Tracheal epithelial cell (primary cell): ENCODE measurements at places on chromosomes 12 and 14. TPM values are rescaled to one million over a fixed set of nuclear protein-coding genes. Genes with fewer than 3 reads are reported as not detected.

DDX23 gene
- total RNA-seq = 62.7 and 81.0 TPM in 2 replicates

RNASE1 gene
- 0.72 TPM in 1 of 2 replicates, not detected in the other for total RNA-seq

TOMM20L gene
- total RNA-seq = not detected in 2 replicates

AICDA gene
- 0.48 TPM in 1 of 2 replicates, not detected in the other for total RNA-seq

LRTM2 gene
- not detected in 2 replicates for total RNA-seq

RAB2B gene
- 15.3 and 21.0 TPM in 2 replicates for total RNA-seq

POTEG gene
- total RNA-seq = not detected in 2 replicates

DEPDC4 gene
- 1.5 and 1.7 TPM in 2 replicates for total RNA-seq

ANKS1B gene
- 0.48 TPM in 1 of 2 replicates, not detected in the other for total RNA-seq

CFAP251 gene
- total RNA-seq = 16.4 and 21.5 TPM in 2 replicates

GARIN6 gene
- not detected in 2 replicates for total RNA-seq

MAP1LC3B2 gene
- total RNA-seq = 0.43 and 0.48 TPM in 2 replicates

SMCO3 gene
- not detected in 2 replicates for total RNA-seq

TUBA1A gene
- total RNA-seq = 5.1 and 508 TPM in 2 replicates

RABGGTA gene
- total RNA-seq = 53.9 and 65.1 TPM in 2 replicates
